RPMI7951 (cell line): ENCODE measurements at places on chromosomes 6 and 20. TPM values are rescaled to one million over a fixed set of nuclear protein-coding genes. Genes with fewer than 3 reads are reported as not detected.
A peak's percentile ranks its signal among the peaks of the same experiment; 100 is the strongest.

Gene LAMP5
- total RNA-seq, result 0.10 and 0.12 TPM in 2 replicates

Gene KCNQ5
- not detected in 2 replicates for total RNA-seq

- DNase-seq, result no peak
Observed at GRCh38 chr6:47404435-47404834, 73.2 kb upstream of the CD2AP start.

GRCh38 chr20:20837574-20838021, 125.2 kb upstream of the RALGAPA2 start:
- DNase-seq, result peak; percentile 47

GRCh38 chr6:77074037-77074713, 389.1 kb downstream of the HTR1B start:
- no peak for DNase-seq

- DNase-seq, result no peak
Observed at GRCh38 chr6:146592451-146592850, 6.3 kb upstream of the ADGB start.

DNA sequence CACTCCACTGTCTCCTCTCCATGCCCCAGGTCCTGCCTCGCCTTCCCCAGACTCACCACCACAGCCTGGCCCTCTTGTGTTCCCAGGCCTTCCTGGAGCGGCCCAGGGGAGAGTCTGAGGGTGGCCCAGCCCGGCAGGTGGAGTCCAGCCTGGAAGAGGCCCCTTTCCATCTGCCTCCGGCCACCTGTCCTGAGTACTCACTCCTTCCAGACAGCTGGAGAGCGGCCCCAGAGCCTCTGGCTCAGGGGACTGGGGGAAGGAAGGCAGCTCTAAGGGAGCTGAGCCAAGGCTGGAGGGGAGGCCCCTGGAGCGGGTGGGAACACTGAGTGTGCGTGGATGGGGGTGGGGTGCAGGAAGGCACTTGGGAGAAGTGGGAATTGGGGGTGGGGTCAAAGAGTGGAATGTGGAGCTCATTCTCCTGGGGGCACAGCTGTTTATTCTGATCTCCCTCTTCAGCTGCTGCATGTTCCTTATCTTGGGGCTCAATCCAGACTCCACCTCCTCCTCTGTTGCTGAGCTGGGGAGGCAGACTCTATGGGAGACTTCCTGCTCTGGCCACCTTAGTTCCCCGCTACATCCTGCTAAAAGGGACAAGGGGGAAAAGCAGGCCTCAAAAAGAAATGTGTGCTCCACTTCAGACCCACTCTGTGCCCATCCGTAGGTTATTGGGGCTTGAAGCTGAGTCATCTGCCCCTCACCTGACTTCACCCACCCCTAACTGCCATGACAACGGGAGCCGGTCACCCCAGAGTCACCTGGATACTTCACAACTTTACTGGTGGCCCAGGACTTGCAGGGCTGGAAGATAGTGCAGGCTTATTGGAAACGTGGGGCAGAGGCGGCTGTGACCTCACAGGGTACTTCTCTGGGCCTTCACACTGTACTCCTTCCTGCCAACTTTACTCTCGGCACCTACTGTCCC, 19.5 kb upstream of the TAF8 start:
- DNase-seq, result no peak

GRCh38 chr6:127494240-127494767, 24.8 kb downstream of the MTCL3 start:
- DNase-seq, result no peak

GRCh38 chr6:139443231-139444112, 69.0 kb upstream of the CITED2 start:
- DNase-seq, result no peak

DNA sequence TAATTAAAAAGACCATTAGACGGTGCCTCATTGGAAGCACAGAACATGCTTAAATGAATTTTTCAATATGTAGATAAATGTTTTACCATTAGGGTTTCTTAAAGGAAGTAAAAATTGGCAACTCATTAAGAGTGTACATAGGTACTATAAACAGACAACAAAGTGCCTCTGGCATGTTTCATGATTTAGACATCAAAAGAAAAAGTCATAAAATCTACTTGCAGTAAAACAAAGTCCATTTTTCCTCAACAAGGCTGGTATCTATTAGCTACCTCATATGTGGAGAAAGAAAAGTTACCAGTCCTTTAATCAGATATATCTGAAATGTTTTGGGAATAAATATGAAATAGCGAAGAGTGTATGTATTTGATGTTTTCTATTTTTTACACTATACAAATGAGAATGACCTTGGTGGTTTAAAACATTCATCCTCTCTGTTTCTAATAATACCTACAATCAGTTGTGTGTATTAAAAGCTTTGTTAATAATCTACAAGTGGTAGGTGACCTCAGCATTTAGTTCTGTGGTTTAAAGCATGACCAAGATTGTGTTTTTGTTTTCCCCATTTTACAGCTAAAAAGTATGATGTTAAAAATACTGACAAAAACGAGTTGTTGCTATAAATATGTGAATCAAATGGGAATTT, 87.5 kb downstream of the HDGFL1 start:
- DNase-seq, result no peak

DNA sequence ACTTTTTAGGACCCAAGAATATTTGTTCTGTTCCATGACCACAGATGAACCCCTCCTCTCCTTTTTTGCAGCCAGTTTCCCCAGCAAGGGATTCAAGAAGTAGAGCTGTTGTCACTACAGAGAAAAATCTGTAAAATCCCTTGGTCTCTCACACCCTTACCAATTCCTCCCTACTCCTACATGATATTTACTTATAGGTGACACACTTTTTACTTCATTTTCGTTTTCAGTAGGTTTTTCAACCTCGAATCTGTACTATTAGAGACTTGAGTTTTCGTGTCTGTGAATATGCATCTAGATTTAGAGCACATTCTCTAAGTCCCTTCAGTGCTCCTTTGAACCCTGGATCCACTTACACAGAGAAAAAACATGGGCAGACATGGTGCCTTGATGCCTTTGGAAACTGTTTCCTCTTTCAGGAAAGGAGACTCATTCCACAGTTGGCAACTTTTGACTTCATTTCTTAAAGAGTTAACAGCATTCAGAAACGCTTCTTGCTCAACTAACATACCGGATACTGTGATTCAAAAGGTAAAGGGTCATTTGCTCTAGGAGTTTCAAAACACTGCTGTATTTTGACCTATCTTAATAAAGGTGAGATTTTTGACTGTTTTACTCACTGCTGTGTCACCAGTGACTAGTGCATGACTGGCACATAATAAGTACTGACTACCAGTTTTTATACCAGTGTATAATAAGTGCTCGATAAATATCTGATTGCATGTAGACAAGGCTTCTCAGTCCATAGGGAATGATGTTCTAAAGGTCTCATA, 50.6 kb downstream of the LAMA4 start:
- peak; percentile 70 for DNase-seq

GRCh38 chr20:1696521-1697209, 39.1 kb upstream of the SIRPG start:
- peak; percentile 66 for DNase-seq

DNA sequence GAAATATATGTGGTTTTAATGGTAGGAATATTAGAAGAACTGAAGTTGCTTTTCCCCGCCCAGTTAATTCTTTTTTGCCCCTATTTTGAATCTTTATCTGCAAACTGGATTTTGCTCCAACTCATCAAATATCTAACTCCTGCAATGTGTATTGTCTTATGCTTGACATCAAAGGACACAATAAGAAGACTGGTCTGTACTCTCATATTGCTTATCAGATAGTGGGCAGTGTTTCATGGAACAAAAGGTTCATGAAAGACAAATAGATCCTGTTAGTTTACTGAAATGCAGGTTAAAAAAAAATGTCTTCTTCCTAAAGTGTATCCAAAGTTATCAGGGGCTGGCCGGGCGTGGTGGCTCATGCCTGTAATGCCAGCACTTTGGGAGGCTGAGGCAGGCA, 27.7 kb upstream of the GTF3C6 start:
- DNase-seq, result no peak

GRCh38 chr6:121285041-121285440, 49.2 kb downstream of the TBC1D32 start:
- DNase-seq, result no peak
